ENCODE measurements at places on chromosomes 4 and X. TPM values are rescaled to one million over a fixed set of nuclear protein-coding genes. Genes with fewer than 3 reads are reported as not detected.

DNA sequence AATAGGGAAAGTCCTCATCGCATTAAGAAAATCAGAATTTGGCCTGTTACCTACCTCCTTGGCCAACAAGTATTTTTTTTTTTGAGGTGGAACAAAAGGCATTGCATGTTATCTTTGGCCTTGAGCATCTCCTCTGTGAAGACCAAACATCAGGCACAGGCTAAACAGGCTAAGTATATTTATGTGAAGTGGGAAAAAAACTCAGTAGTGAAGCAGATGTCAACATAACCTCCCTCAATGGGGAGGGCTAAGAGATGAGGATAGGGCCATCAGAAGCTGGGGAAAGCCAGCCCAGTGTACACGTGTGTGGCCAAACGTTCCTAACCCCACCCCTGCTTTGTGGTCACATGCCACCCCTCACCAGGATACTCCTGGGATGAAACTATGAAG, 102.5 kb downstream of the FNIP2 start:
- DNase-seq = no peak

ODAPH gene
- total RNA-seq = not detected

GRIPAP1 gene
- 37.6 TPM for total RNA-seq

- no peak for DNase-seq
Observed at GRCh38 chr4:70678383-70678999, 9.8 kb upstream of the UTP3 start.

DNA sequence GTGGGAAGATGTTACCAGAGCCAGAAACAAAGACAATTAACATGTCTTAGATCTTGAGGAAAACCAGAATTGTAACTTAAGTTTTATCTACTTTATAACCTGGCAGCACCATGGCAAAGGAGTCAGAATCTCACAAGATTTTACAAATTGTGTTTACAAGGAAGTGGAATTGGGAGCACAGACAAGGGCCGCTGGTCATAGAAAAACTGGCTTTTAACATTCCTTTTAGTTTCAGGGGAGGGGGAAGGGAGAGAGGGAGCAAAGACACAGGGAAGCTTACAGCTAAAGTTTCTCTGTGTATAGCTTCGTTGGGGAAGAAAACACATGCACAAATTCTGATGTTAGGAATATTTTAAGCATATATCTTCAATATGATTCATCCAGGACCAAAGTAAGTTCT, 10.3 kb upstream of the UGT2B11 start:
- DNase-seq = no peak

DNA sequence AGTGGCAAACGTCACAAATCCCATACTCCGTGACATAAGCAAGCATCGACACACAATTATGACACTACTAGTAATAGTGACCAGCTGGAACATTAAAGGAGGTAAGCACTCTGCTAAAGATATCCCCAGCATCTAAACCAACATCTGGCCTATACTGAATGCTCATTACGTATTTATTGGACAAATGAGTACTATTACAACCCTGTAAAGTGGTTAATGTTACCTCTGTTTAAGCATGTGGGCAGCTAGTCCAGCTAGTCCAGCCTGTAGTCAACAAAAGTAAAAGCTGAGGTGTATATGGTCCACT, 419 bp upstream of the RPGR start:
- DNase-seq = no peak

GRCh38 chr4:5738061-5738460, 27.1 kb downstream of the EVC start:
- no peak for DNase-seq

GRCh38 chr4:180790471-180790870, 1452.7 kb upstream of the TENM3 start:
- no peak for DNase-seq

DNA sequence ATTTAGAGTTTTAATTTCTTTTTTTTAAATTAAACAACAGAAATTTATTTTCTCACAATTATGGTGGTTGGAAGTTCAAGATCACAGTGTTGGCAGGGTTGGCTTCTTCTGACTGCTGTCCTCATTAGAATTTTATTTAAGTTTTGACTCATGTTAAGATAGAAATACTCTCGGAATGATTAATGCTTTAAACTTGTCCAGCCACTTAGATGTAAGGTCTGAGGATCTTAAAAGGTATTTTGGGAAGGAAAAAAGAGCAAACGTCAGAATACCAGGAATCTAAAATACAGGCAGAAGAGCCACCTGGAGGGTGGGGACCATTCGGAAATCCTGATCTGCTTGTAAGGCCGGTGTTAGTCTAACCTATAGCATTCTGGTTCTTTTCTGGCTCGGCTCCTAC, 423.0 kb upstream of the MAGEB2 start:
- no peak for DNase-seq

HDX gene
- total RNA-seq = 5.8 TPM

GRCh38 chr4:185357733-185358440, 37.8 kb downstream of the LRP2BP start:
- DNase-seq = no peak

CXCL6 gene
- total RNA-seq = 0.45 TPM

- no peak for DNase-seq
Observed at GRCh38 chrX:19774905-19775304, 112.5 kb downstream of the SH3KBP1 start.

GRCh38 chr4:105710678-105711077, 2.1 kb downstream of the GSTCD start:
- DNase-seq = no peak

CTAG2 gene
- total RNA-seq = not detected

DNA sequence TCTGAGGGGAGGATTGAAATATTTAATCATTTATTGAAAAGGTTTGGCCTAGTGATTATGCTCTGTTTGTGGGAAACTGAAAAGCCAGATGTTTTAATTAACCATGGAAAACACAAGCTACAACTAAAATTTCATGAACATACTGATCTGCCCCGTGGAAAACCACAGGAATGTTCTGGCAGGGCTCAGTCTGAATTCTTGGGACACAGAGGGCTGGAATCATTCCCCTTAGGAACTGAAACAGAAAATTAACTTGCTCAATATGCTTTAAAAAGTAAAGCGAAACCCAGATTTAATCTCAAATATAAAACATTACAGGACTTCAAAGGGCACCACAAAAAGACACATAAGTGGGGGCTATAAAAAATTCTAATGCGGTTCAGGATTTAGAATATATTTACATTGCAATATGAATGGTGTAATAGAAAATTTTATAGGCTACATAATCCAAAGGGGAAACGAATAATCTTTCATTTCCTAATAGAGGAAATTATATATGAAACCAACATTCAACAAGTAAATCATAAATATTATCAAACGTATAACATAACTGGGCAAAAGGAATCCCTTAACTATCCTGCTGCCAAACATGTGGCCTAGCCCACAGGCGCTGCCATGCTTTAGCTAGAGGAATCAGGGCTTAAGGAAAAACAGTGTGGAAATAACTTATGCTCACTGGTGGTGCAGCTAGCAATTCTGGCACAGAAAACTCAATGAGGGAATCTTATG, 70.9 kb downstream of the APBB2 start:
- DNase-seq = no peak

- no peak for DNase-seq
Observed at GRCh38 chr4:56659946-56660345, 21.1 kb downstream of the HOPX start.

DNA sequence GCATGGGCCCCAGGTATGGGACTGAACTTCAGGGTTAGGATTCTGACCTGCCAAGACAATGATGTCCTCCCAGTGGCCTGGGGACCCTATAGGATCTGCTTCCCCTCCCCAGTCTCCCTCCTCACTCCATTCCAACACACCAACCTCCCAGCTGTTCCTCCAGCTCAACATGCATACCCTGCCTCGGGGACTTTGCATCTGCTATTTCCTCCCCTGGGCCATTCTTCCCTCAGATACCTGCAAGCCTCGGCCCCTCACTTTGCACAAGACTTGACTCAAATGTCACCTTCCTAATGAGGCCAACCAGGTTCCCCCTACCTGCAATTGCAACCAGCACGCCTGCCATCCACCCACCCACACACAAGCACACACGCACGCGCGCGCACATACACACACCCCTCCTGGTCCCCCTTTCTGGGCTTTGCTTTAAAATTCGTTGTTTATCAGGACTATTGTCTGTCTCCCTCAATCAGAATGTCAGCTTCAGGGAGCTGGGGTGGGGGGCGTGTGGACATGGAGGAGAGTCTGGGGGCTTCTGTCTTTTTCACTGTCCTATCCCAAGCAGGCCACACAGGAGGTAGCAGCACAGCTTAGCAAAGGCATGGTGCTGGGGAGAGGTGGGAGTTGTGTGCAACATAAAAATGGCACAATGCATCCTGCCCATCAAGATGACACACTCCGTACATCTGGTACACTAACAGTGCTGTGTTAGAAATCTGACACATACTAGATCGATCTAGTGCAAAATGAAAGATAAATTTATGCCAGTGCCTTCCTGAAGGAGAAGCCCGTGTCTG, 20.6 kb upstream of the PPP2R2C start:
- DNase-seq = no peak

ABLIM2 gene
- total RNA-seq = 34.1 TPM

GJB1 gene
- not detected for total RNA-seq

DNA sequence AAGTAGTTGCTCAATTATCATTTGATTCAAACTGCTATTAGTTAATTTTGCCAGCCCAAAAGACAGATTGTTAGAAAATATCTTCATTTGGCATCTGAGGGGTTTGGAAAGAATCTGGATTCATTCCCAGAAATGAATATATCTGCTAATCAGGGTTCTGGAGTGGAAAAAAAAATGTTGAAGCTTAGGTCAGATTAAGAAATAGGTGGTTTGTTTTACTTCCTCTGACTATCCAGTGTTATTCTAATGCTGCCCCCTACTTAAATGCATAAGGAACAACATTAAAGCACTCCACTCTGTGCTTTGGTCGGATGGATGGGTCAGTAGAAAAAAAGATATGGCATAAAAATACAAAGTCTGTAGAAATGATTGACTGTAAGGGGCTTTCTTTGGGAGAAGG, 89.0 kb downstream of the LUZP4 start:
- no peak for DNase-seq

GRCh38 chr4:169619518-169619957, 840 bp upstream of the CLCN3 start:
- DNase-seq = no peak

TBC1D8B gene
- total RNA-seq = 6.5 TPM

DNA sequence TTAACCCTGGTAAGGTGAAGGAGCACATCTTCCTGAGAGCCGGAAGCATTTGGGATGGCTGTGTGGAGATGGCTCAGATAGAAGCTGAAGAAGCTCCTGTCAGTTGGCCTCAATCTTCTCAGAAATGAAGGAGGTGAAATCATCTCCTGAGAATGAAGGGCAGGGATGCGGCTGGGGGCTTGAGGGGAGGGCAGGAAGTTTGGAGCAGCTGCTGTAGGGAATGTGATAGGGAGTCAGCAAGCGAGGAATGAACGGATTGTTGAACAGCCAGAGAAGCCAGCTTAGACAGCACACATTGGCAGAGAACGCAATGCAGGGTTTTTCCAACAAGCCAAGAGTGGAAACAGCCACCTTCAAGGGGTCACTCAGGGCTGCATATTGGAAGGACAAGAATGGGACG, 10.0 kb downstream of the KCNE5 start:
- DNase-seq = no peak

DNA sequence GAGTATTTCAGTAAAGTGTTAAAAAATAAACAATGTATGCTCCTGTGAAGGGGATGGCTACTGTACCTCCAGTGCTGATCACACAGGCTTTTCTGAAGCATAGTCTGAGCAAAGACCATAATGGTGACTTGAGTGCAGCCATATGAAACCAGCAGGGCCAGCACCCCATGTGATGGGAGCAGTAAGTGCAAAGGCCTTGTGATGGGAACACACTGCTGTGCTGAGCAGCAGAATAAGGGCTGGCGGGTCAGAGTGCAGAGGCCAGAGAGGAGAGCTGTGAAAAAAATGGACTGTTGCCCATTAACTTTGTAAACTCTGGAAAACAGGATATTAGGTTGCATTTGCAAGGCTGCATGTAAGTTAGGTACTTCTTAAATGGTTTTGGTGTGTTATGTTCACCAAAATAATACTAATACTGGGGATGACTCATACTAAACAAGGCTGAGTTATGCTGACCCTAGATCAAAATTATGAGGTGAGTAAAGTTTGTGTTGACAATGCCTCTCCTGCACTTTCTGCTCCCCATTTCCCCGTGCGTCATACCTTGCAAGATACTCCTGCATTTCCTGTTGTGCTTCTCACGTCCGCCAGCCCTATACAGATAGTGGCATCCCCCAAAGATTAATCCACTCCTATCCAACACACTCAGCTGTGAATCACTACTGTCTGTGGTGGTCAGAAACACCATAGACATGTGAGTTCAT, 67.0 kb upstream of the FAM9A start:
- DNase-seq = no peak

GRCh38 chr4:1044469-1045192, 33.2 kb downstream of the FGFRL1 start:
- DNase-seq = no peak

GRCh38 chrX:130704053-130705038, 198.7 kb downstream of the ENOX2 start:
- no peak for DNase-seq

DNA sequence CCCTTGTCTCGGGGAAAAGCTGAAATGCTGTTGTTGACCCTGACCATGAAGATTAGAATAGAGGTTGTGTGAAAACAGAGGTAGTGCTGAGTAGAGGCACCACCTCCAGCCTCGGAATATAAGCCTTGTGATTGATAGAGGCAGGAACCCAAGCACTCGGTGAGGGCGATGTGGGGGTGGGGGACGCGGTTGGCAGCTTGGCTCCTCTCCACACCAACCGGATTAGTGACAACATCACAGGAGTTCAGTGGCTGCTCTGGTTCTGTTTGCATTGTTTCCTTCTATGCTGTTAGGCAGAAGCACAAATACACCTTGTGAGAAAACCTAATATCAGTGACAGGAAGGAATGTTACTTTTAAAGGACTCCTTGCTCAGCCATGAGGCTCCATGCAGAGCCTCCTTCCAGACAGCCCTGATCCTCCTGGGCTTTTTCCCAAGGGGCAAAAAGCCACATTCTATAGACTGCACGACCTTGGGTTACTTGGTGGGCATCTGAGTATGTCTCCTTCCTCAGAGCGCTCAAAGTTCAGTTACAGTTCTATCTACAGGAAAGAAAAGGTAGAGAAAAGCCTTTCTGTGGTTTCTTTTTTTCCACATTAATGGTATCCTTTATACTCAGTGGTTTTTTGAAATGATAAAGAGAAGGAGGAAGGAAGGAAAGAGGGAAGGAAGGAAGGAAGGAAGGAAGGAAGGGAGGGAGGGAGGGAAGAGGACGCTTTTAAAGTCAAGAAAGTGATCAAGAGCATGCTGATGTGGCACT, 150.4 kb upstream of the NOCT start:
- no peak for DNase-seq

GRCh38 chr4:90474484-90474883, 347.3 kb downstream of the CCSER1 start:
- DNase-seq = no peak

HHIP gene
- total RNA-seq = 0.06 TPM

TRMT10A gene
- total RNA-seq = 4.1 TPM

DNA sequence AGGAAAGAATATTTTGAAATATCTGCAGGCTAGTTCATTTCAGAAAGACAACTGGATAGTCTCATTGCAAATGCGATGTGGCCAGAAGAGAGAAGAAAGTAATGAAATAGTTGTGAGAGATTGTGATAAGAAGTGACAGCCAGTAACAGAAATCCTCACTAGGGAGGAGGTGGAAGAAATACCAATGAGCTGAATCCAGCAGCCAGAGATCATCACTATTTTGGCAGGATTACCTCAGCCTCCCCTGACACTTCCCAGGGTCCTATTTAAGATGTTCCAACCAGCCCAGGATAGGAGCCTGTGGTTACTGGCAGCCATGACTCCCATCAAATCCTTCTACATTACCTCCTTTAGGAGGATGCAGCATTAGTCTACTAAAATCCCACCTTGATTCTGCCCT, 76.7 kb upstream of the ARHGAP24 start:
- DNase-seq = no peak

OPRPN gene
- total RNA-seq = not detected

ADH1C gene
- 79.9 TPM for total RNA-seq
